ENCODE measurements at places on chromosomes 7 and 10. TPM values are rescaled to one million over a fixed set of nuclear protein-coding genes. Genes with fewer than 3 reads are reported as not detected.

Gene TMEM26
- under 0.01 TPM for total RNA-seq

Gene SUGCT
- total RNA-seq: 7.2 TPM

Gene PIP
- total RNA-seq: not detected

Gene DIP2C
- 10.9 TPM for total RNA-seq

Gene OR6B1
- not detected for total RNA-seq

Gene SLC25A13
- 24.3 TPM for total RNA-seq

Gene IFIT1B
- not detected for total RNA-seq

Gene PNLIPRP2
- total RNA-seq: not detected

Gene DNAJB9
- 26.9 TPM for total RNA-seq

Gene PALD1
- total RNA-seq: 3.9 TPM

Gene SHTN1
- total RNA-seq: 8.7 TPM

Gene DENND2A
- total RNA-seq: 4.7 TPM

Gene TAS2R41
- not detected for total RNA-seq

Gene SFRP4
- total RNA-seq: 27.4 TPM

Gene SPDYE5
- total RNA-seq: not detected

Gene PKD2L1
- total RNA-seq: not detected

Gene ZNF853
- 6.8 TPM for total RNA-seq

Gene SLC26A4
- 0.25 TPM for total RNA-seq

Gene NXPH1
- not detected for total RNA-seq

Gene ICA1
- 3.3 TPM for total RNA-seq

Gene KIF11
- 2.2 TPM for total RNA-seq

Gene OPN4
- not detected for total RNA-seq

Gene HABP2
- 1.3 TPM for total RNA-seq

Gene DGKB
- not detected for total RNA-seq

Gene CAV1
- total RNA-seq: 69.3 TPM

Gene ACSM6
- total RNA-seq: not detected

Gene LLCFC1
- not detected for total RNA-seq

Gene GIMAP4
- total RNA-seq: not detected

Gene NUTM2B
- total RNA-seq: 0.63 TPM

Gene ATG9B
- total RNA-seq: under 0.01 TPM

Gene MSMB
- not detected for total RNA-seq

Gene PBLD
- total RNA-seq: 1.8 TPM

Gene BEND7
- total RNA-seq: 16.8 TPM

Gene SH2D4B
- not detected for total RNA-seq

Gene ZMIZ1
- 65.5 TPM for total RNA-seq
